Stimulated activated CD4-positive, alpha-beta T cell treated with anti-CD3 and anti-CD28 coated beads, Interleukin-1b, Interleukin-23, amount 100 ng/mL, for 24 hours (primary cell): ENCODE measurements at places on chromosomes 7 and 10.

GRCh38 chr7:46157404-46157803 lies 236.3 kb upstream of the IGFBP3 start:
- DNase-seq: no peak

DNA sequence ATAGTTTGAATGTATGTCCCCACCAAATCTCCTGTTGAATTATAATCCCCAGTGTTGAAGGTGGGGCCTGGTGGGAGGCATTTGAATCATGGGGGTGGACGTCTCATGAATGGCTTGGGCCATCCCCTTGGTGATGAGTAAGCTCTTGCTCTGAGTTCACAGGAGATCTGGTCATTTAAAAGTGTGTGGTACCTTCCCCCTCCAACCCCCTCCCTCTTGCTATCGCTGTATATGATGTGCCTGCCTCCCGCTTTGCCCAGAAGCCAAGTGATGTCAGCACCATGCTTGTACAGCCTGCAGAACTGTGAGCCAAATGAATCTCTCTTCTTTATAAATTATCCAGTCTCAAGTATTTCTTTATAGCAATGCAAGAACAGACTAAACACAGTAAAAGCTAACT lies 103.0 kb downstream of the CNOT4 start:
- no peak for DNase-seq

DNA sequence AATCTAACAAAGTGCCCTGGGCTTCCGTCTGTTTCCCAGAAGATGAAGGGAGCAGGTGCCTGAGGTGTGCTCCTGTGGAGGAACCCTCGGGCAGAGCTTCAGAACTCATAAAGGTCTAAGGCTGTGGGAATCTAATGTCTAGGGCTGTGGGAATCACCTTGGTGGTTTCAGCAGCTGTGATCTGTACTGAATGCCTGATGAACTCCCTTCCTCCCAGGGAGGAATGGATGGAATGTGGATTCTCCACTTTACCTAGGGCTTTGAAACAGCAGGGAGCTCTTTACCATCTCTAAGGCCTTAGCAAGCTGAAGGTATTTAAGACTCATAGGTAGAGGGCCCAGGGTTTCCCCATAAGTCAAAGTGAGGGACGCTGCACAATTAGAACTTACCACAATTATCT lies 36.0 kb upstream of the SEMA3E start:
- DNase-seq: no peak

DNA sequence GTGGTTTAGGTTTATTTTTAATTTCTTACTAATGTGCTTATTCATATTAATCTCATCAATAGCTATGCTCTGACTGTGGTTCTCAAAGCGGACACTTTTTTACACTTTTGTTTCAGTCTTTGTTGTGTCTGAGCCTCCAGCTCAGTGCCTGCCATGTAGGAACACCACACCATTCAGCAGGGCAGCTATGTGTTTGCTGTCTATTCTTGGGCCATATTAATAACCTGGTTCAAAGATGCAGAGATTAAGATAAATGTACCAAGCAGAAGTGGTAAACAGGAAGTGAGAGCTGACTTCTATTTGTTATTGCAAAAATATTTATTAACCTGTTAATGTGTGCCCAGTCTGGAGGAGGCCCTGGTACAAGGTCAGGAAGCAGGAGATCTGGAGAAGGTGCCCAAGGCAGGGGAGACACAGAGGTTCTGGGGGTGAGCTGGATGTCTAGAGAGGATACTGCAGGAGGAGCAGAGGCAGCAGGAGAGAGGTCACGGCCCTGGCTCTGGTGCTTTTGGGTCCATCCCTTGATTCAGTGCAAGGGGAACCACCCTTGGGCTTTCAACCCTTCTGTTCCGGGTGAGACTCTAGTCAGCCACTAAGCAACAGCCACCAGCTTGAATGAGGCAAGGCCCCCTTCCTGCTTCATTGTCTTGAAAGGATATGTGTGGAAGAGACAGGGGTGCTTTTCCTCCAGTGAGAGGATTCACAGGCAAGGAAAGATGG lies 1.9 kb downstream of the TBXAS1 start:
- DNase-seq: no peak

GRCh38 chr7:44972562-44972961 lies 6.3 kb downstream of the MYO1G start:
- DNase-seq: no peak

DNA sequence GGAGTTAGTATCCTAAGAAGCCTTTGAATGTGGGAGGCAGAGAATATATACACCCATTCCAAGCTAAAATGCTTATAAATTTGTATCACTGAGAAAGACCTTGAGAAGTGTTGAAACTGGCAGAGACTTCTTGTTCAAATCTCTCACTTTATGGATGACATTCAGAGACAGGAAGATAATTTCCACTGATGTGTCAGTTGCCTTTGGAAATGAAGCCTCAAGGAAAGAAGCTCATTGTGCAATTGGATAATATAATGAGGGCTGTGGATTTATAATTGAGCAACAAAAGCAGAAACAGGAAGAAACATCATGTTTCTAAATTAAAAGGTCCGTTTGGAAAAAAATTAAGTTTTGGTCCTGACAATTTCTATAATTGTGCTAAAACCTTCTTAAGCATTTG lies 789.9 kb upstream of the IGFBP3 start:
- no peak for DNase-seq

DNA sequence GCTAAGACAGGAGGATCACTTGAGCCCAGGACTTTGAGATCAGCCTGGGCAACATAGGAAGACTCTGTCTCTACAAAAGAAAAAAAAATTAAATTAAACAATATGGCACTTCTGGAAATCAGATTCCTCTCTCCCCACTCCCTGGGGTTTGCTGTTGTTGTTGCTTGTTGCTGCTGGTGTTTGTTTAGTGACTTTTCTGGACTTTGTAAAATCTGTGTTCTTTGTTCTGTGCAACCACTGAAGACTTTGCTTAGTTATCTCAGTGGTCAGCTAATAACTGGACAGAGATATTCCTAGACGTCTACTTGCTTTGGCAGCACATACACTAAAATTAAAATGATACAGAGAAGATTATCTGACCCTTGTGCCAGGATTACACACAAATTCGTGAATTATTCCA lies 10.3 kb upstream of the WIPI2 start:
- no peak for DNase-seq

- no peak for DNase-seq
Observed at GRCh38 chr7:107711301-107711700, 32.6 kb upstream of the CBLL1 start.

- no peak for DNase-seq
Observed at GRCh38 chr10:133616371-133617130, 10.0 kb downstream of the FRG2B start.

GRCh38 chr7:139476139-139476538 lies 7.3 kb downstream of the KLRG2 start:
- no peak for DNase-seq

GRCh38 chr7:97078023-97078969 lies 39.2 kb upstream of the SDHAF3 start:
- DNase-seq: no peak

DNA sequence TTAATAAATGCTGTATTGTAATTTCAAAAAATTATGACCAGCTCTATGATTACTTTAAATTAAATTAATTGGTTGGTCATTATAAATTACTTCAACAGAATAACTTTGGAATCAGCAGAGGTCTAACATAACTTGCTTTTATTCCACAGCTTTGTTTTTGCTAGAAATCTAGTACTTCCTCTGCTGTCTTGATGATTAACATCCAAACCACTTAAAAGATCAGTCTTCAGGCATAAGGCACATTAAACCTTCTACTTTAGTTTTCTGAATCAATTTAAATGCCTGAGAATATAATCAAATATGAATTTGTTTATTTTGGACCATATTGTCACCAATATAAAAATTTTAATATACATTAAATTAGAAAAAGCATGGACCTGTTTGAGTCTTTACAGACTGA lies 465.3 kb downstream of the ARL4A start:
- no peak for DNase-seq

GRCh38 chr7:121211253-121211652 lies 117.5 kb upstream of the WNT16 start:
- DNase-seq: no peak

- no peak for DNase-seq
Observed at GRCh38 chr10:48773580-48773979, 88.9 kb downstream of the WDFY4 start.

- no peak for DNase-seq
Observed at GRCh38 chr7:12788171-12788570, 100.7 kb downstream of the ARL4A start.

GRCh38 chr7:89259085-89259484 lies 463.5 kb upstream of the TEX47 start:
- no peak for DNase-seq

GRCh38 chr10:29227201-29227600 lies 61.7 kb upstream of the LYZL1 start:
- no peak for DNase-seq

GRCh38 chr10:132306864-132307751 lies 642 bp downstream of the STK32C start:
- DNase-seq: peak; percentile 18

- no peak for DNase-seq
Observed at GRCh38 chr10:42982891-42983506, 93.9 kb upstream of the RET start.

GRCh38 chr7:47636081-47636432 lies 54.1 kb upstream of the TNS3 start:
- no peak for DNase-seq

GRCh38 chr10:101767600-101767945 lies 8.3 kb downstream of the FGF8 start:
- DNase-seq: no peak

GRCh38 chr7:139895141-139895829 lies 66.2 kb downstream of the TBXAS1 start:
- DNase-seq: no peak
